ENCODE measurements at places on chromosomes 1 and 21.
A peak's percentile ranks its signal among the peaks of the same experiment; 100 is the strongest.

- DNase-seq: no peak
Measured at GRCh38 chr1:97608272-97608671, 312.6 kb downstream of the DPYD start.

- DNase-seq: no peak
Measured at GRCh38 chr1:85361606-85362296, 85.3 kb upstream of the BCL10 start.

GRCh38 chr21:25369524-25370300 is 237.6 kb downstream of the MRPL39 start:
- no peak for DNase-seq

DNA sequence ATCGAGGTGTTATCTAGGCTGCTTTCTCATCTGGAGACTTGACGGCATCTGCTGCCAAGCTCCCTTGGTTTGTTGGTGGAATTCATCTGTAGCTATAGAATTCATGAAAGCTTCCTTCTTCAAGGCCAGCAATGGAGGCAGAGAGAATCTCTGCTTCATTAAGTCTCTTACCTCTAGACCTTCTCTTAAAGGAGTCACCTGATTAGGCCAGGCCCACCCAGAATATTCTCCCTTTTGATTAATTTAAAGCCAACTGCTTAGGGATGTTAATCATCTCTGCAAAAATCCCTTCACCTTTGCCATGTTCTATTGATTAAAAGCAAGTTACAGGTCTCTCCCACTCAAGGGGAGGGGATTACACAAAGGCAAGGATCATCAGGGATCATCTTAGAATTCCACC is 5.3 kb upstream of the NCF2 start:
- no peak for DNase-seq

- DNase-seq: no peak
Measured at GRCh38 chr1:230570724-230571360, 71.4 kb upstream of the COG2 start.

DNA sequence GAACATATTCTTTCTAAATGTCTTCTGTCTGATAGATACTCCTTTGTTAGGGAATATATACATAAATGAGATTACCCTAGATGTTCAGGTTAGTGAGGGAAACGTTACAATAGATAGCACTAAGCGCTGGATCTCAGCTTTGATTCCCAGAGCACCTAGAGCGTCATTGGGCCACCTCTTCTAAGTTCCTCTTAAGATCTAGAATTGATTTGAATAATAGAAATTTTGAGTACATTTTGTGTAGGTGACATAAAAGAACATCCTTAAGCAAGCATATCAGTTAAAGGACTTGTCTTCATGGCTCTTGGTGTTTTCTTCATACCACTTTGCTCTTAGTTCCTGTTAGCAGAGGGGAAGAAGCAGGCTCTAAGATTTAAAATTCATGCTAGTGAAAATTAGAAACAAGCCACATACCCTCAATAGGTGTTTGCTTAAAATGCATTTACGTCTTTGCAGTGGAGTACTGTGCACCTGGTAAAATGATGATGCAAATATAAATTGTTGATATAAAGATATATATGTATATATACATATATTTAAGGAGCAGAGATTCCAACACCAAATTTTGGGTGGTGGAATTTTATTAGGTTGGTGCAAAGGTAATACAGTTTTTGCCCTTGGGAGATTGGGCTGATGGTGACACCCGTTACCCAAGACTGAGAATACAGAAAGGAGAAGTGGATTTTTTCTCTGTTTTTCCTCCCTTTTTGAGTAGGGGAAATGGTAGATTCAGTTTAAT is 47.1 kb downstream of the DYRK1A start:
- no peak for DNase-seq

GRCh38 chr1:231702804-231703203 is 76.2 kb downstream of the DISC1 start:
- DNase-seq: no peak

DNA sequence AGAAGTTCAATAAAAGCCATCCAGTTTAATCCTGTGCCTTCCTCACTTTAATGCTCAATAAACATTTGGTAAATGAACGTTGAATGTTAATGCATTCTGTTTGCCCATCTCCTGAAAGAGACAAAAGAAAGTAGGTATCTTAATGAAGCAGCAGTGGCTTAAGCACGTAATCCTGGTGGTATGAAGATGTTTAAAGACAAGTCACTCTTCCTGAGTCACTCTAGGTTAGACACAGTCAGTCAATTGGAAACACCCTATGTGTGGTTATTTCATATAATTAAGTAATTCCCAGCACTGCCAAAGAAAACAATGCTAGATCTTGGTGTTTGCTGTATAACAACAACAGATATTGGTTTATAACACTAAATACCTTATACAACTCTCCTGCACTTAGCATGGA is 334.0 kb upstream of the FMN2 start:
- no peak for DNase-seq

DNA sequence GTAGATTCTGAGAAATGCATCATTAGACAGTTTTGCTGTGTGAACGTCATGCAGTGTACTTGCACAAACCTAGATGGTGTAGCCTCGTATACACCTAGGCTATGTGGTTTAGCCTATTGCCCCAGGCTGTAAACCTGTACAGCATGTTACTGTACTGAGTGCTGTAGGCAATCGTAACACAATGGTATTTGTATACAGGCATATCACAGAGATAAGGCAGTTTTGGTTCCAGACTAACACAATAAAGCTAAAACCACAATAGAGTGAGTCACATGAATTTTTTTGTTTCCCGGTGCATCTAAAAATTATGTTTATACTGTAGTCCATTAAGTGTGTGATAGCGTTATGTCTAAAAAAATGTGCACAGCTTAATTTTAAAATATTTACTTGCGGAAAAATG is 6.9 kb downstream of the IL10RB start:
- DNase-seq: no peak

DNA sequence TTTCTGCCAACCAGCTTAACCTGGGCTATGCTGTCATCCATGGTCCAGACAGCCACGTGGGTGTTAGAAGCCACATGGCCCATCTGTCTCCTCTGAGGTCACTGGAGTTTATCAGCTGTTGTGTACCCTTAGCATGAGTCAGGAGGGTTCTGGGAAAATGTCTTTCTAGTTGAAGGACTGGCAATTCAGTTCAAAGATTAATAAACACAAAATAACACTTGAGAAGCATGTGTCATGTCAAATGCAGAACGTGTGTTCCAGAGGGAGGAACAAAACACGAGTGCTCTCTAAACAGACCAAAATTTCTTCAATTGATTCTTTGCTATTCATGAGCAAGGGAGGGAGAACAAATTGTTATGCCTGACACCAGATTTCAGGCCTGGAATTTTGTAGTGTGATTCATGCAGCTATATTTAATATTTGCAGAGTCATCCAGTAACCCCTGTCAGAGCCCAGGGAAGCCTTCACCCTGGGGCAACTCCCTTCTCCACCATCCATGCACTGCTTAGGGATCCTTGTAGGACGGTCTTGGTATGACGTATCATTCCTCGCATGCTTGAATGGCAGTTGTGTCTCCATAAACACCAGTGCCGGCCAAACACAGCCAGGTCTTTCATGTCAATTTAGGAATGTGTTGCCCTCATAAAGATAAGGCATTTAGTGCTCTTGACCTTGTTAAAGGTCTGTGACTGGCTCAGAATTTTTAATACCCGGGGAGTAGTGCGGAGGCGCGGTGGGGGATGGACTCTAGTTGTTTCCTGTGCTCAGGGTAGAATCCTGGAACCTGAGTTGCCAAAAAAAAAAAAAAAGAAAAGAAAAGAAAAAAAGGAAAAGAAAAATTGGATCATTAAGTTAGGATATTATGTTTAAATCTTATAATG is 27.7 kb upstream of the DYRK1A start:
- DNase-seq: no peak

DNA sequence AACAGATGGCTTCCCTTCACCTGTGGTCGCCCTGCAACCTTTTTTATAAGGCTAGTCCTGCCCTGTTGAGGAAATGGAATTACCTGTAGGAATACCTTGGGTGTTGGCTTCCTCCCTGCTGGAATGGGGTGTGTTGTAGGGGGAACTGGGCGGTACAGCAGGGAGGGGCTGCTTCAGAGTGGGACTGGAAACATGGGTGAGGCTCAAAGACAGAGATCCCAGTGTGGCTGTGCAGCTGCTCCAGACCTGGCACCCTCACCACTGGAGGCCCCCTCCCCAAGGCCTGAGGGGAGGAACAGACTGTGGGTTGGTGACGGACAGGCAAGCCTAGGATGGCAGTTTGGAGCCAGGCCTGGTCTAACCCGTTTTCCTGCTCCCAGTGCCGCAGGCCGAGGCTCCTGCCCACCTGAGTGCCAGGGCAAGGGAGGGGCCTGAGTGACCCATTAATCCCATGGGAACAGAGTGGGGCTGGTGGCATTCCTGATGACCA is 4.5 kb downstream of the EFNA3 start:
- no peak for DNase-seq

DNA sequence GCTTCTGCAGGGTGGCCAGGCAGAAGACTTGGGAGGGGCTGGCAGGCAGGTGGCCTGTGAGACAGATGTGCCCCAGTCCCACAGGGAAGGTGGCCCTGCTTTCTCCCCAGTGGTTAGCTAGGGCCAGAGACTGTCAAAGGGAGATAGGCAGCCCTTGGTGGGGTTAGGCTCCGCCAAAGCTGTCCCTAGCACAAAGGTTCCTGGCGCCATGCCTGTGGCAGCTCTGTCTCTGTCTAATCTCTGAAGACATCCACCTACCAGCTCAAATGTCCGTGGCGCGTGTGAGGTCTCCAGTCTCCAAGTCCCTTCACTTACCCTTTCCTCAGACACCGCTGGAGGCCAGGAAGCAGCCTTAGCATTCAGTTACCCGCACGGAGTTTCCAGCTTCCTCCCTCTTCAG is 17.7 kb downstream of the TCP10L start:
- no peak for DNase-seq

- DNase-seq: no peak
Measured at GRCh38 chr1:98330224-98330623, 331.3 kb upstream of the SNX7 start.

GRCh38 chr1:114668373-114668772 is 1.5 kb downstream of the DENND2C start:
- no peak for DNase-seq

GRCh38 chr1:78497201-78497600 is 6.4 kb downstream of the PTGFR start:
- no peak for DNase-seq

DNA sequence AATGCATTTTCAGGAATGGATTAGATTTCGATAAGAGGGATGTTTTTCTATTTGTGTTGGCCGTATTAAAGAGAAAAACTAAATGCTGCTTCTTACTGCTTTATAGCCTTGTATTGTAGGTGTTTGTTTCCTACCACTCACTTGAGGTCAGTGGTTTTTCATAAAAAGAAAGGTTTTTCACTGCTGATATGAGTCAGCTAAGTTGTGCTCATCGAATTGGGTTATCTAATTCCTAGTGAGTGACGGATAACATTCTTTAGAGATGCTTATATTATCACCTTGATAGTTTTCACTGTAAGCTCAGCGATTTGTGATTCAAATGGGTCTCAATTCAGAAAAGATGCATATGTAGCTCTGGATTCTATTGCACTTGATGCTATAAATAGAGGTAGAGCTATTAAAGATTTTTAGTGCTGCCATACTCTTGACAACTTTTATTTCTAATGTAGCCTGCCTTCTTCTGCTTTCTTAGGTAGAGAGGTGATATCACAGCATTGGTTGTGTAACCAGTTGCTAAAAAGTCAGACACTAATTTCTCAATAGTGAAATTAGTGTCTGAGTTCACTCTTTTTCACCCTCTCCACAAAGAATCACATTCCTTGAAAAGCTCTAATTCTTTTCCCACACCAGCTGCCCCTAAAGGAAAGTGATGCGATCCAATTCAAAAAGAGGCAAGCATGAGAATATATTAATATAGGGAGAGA is 180.0 kb downstream of the RASAL2 start:
- no peak for DNase-seq

DNA sequence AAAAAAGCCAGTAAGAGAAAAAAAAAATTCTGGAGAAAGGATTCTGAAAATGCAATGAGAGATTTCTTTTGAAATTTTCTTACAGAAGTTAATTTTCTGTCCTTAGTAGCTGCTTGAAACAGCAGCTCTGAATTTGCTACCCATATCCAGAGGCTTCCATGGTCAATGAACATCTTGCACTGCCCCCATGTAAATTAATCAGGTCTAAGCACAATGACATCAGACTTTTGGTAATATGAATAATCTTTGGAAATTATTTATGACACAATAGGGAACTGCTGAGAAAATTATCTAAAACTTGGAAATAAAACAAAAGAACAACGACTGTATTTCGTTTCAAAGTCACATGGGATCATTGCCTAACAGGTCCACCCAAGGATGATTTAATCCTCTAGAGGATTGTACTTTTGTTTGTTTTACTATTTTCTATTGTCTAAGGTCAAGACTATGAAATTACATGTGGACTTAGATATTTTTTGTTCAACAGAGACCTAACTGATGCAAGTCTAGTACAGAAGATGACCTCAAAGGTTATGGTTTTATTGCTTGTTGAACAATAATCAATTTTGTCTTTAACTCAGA is 312.1 kb downstream of the BACH1 start:
- DNase-seq: no peak

- no peak for DNase-seq
Measured at GRCh38 chr1:85975912-85976371, 180.6 kb downstream of the COL24A1 start.

GRCh38 chr1:149844101-149844500 is 55.3 kb upstream of the BOLA1 start:
- no peak for DNase-seq

- peak; percentile 84 for DNase-seq
Measured at GRCh38 chr1:35557118-35557610, at the start of gene KIAA0319L. Gene KIAA0319L, minus strand, starts transcription at chr1:35557403. Its CDS starts 2,912 bp downstream, at chr1:35554491.

DNA sequence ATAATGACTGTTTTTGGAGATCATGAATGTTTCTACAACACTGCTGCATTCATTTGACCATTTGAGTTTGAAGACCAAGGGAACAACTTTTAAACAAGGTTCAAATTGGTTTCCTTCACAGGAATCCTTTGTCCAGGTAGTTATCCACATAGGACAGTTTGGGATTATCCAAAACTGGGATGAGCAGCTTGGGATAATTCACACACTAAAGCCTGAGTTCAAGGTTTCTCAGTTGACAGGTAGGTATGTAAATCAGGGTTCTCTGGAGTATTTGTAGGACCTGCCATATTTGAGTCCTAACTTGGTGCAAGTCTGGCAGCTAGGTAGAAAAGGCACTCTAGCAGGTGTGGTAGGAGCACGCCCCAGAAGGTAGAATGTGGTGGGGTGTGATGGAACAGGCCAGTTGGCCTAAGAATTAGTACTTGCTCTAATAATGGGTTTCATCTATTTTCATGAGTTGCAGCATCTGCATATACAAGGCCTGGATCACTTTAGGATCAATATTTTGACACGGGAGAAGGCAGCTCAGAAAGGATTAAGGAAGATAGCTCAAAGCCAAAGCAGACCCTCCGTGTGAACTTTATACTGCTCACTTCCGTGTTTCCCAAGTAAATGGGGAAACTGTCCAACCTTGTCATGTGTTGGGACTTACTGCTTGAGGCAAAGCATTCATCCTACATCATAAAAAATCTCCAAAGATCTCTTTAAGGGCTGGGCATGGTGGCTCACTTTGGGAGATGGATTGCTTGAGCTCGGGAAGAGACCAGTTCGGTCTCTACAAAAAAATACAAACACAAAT is 14.1 kb upstream of the RAB42 start:
- no peak for DNase-seq

DNA sequence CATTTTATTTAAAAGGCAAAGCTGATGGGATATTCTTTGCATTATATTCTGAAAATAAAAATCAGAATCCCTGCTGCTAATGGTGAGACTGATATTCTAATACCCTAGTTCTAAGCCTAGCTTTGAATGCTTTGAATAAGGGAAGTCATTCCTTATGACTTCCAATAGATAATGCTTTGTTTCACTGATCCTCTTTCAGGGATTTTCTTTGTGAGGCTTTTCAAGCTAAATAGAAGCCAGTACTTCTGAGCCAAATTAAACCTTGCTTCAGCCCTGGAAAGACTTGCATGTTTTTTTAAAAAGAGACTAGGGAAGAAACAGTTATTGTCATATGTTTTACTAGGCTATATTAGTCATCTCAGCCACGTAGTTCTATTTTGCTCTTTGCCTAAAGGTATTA is 68.5 kb upstream of the CACYBP start:
- no peak for DNase-seq
